Stromal cell of bone marrow (primary cell): ENCODE measurements at places on chromosomes 13 and 19.

DNA sequence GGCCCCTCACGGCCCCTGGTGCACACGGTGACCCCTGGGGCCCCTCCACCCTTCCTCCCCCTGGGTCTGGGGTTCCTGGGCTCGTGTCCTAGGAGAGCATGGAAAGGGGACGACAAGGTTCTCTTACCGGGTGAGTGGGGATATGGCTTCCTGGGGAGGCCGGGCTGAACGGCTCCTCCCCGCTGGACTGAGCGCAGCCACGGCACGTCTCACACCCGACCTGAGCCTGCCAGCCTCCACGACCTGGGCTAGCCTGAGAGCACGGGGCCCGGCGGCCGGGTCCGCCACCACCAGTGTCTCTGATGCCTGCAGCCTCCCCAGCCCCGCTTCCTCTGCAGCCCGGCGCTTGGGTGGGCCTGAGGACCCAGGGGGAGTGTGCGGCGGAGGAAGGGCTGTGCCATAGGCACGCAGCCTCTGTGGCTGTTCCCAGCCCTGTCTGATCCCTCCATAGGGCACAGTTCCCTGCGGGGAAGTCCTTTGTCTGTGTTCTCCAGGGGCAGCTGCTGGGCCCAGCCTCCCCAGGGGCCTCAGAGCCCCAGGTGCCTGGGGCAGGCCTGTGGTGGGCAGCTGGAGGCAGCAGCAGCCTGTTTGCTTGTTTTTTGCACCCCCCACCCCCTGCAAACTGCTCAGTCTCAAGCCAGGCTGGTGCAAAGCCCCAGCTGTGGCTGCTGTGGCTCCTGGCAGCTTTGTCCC, 15.0 kb downstream of the PLIN4 start:
- DNase-seq, result no peak

DNA sequence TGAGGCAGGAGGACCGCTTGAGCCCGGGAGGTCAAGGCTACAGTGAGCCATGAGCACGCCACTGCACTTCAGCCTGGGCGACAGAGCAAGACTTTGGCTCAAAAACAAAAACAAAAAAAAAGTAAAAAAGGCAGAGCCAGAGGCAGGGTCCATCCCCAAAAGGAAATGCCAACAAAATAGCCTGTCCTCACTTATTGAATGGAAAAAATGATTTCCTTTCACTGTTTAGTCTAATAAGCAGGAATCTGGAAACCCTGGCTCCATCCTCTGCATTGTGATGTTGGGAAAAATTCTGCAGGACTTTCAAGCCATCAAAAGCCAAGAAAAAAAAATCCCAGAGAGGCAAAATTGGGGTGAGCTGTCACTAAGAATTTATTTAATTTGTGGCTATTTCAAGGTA, 23.2 kb downstream of the ZIC5 start:
- no peak for DNase-seq

- DNase-seq, result no peak
Observed at GRCh38 chr19:33505148-33505547, 16.4 kb downstream of the PEPD start.

GRCh38 chr13:114259374-114259773, 22.0 kb upstream of the UPF3A start:
- DNase-seq, result no peak

DNA sequence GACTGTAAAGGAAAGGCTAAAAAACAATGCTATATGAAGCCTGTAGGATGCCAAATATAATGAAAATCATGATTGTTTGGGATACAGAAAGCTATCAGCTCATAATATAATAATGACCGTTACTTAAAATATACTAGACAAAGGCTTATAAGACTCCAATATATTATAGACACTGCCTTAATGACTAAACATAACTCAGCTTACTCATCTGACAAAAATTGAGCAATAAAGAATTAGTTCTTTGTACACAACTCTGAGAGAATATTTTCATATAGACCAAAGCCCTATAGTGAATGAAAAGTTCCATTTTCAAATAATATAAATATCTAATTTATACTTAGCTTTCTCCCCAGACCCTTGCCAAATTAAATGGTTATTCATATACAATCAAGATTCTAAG, 283.3 kb downstream of the DIAPH3 start:
- DNase-seq, result no peak

DNA sequence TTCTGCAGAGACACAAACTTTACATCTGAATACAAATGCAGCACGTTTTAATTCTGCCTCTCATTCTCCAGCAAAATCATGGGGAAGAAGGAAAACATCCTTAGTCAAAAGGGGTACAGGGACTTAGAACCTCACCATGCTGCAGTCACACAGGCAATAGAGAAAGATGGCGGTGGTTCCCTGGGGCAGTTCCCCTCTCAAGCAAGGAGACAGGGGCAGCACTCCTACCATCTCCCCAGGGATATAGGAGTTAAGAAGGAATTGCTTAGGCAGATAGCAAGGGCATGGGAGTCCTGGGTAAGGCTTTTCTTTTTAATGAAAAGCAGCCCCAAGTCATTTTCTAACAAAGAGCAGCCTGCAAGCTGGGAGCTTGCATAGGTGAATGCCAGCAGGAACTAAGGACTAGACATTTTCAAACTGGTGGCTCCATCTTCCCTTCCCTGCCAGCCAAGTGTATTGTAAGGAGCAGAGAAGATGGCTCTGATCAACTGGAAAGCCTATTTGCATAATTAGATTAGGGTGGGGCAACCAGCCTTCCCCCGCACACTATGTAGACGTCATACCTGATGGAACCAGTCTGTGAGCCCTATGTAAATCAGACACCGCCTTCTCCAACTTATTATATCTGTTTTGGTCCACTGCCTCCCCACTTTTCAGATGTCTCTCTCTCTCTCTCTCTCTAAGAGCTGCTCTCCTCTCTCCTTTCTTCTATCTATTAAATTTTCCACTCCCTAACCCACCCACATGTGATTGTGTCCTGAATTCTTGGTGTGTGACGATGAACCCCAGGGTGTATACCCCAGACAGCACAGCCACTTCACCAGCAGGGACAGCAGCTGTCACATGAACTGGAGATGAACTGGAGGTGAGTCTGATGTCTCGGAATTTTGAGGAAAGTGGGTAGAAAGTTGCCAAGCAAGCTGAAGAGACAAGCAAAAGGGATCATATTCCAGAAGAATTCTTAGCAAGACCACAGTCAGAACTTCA, 514.5 kb downstream of the IRS2 start:
- no peak for DNase-seq

DNA sequence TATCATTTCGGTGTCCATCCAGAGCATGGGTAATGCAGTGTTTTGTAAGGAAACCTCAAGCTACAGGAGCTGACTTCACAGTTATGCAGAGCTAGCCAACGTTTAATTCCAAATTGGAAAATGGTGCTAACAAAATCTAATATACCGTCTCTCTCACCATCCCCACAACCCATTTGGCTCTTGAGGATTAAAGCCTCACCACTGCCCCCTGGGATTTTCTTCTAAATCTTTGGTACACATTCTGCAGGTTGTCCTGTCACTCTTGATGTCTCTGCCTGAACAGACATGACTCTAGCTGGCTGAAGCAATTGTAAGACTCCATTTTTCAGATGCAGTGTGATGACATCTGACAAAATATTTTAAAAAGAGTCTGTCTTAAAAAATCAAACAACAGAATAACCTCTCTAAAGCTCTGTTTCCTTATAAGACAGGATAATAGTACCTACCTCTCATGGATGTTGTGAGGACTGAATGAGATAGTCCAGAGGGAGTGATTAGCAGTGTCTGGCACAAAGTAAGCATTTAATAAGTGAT, 451.8 kb downstream of the SUCLA2 start:
- peak; percentile 12 for DNase-seq

DNA sequence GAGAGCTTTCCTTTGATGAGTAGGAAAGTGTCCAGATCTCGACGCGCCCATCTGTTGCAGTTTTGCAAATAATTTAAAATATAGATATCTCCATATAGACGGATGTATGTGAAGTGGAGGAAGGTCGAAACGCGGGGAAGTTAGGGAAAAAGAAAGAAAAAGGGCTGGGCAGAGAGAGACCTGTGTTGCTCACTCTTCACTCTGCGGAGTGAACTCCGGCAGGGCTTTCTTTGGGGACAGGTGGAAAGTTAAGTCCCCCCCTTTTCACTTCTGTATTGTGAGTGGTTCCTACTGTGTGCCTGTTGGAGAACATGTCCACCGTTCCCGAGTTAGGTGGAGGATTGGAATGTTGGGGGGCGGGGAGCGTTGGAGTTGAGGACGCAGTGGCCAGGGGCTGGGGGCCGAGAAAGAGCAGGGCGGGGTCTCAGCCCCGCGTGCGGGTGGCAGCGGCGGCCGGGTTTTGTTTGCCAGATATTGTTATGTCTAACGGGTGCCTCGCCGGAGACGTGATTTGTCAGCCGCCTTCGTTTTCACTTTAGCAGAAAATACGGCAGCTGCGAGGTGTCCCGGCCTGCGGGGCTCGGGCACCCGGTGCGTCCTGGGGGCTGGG, 145.1 kb upstream of the ZNF536 start:
- DNase-seq, result no peak
